ENCODE measurements at places on chromosomes 2 and 18.

DNA sequence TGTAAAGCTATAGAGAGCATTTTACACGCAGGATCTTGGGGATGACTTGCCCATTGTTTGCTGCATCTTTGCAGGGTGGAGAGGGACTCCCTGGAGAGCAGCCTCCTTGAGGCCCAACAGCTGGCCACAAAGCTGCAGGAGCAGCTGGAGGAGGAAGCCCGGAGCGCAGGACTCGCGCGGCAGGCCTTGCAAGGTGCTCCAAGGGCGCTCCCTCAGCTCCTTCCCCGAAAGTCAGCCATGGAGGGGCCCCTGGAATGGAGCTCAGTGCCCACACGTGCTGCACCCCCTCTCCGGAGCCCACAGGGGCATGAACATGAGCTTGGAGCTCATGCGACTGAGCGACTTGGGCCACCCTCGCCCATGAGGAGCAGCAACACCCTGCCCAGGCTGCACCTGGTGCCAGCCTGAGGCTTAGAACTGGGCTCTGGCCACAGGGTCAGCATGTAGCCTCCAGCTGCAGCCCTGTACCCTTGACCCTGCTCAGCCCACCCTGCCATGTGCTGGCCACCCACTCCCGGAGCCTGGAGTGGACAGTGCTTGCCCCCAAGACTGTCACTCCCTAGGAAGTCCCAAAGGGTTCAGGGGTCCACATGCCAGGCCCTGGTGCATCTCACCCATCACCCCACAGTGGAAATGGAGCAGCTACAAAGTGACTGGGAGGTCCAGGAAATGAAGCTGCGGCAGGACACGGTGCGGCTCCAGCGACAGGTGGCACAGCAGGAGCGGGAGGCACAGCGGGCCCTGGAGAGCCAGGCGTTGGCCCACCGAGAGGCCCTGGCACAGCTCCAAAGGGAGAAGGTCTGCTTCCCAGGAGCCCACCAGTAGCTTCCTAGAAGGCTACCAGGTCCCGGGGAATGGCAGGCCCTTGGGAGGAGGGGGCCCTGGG, 43.0 kb downstream of the CROCC2 start:
- no peak for DNase-seq

DNA sequence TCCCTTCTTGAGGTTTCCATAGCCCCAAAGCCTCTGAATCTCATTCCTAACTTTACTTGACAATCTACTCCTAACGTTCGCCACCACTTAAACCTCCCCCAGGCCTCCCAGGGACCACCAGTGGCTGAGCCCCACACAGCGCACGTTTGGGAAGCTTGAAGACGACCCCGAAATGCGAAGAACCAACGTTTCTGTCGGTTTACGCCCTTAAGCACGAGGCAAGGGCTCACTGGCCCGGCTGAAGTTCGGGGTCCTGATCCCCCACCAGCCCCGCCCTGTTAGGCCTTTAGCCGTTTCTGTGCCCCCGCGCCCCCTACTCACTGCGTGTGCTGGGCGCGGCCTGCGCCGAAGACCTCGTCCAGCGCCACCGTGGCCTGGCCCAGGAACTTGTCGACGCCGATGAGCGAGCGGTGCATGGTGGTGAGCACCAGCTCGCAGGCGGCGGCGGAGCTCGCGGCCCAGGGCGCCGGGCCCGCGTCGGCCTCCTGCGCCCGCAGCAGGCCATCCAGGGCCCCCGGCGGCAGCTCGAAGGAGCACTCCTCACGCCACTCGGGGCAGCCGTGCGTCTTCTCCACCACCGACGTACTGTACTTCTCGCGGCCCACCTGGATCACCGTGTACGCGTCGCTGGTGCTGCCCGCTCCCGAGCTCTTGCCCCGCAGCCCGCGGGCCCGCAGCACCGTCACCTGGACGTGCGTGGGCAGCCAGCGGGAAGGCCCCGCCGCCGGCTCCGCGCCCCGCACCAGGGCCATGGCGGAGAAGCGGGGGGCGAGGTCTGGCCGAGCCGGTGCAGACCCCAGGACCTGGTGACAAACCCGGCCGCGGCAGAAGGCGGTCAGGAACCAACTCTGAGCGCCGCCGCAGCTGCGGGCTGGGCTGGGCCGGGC, 479 bp downstream of the RAB11FIP5 start:
- DNase-seq = peak; percentile 44

GRCh38 chr18:74534981-74535649, 815 bp downstream of the CNDP1 start:
- no peak for DNase-seq

- DNase-seq = peak; percentile 31
Observed at GRCh38 chr2:227703961-227704360, 13.9 kb downstream of the SLC19A3 start.

DNA sequence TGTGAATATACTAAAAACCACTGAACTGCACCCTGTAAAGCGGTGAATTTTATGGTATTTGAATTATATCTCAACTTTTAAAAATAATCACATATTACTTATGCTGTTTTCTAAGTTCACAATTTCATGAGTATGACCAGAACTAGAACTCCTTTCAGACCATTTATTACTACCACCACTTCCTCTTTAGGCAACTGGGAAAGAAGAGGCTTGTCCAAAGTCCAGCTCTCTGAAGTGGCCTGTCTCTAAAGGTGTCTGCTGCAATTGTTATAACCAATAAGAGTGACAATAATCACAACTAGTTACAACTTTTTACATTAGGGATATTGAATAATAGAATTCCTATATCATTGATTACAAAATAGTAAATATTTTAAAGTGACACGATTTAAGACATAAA, 267.9 kb upstream of the PIK3C3 start:
- no peak for DNase-seq

DNA sequence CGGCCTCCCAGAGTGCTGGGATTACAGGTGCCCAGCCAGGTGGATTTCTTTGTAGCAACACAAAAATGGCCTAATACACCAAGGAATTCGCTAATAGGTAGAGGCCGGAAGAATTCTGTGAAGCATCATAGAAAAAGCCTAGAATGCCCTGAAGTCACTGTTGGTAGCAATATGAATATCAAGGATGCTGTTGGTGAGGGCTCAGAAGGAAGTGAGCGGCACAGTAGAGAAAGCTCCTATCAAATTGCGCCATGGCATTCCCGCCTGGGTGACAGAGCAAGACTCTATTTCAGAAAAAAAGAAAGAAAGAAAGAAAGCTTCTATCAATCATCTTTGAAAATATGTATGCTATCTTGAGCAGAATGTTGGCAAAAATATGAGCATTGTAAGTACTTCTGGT, 23.8 kb downstream of the GALNT5 start:
- no peak for DNase-seq

DNA sequence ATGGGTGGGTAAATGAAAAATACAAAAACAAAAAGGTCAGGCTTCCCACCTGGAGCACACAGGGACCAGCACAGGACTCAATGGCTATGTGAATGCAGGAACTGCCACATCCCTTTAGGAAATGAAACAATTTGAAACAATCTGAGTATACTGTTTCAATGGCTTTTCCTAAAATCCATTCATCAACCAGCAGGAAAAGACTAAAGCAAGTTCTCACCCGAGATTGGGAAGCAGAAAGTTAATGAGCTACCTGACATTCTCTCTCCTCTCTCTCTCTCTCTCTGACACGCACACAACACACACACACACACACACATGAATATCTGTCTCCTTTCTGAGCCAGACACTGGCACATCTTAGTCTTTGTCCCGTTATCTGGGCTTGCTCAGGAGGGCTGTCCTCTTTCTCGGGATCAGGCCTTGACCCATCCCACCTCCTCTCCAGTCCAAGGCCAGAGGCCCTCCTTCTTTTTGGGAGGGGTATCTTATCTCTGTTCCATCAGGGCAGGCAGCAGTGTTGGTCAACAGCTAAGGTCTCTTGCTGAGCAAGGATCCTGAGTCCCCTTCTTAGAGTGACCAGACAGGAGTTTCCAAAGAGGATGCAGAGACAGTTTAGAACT, 11.6 kb upstream of the LRRFIP1 start:
- DNase-seq = no peak

DNA sequence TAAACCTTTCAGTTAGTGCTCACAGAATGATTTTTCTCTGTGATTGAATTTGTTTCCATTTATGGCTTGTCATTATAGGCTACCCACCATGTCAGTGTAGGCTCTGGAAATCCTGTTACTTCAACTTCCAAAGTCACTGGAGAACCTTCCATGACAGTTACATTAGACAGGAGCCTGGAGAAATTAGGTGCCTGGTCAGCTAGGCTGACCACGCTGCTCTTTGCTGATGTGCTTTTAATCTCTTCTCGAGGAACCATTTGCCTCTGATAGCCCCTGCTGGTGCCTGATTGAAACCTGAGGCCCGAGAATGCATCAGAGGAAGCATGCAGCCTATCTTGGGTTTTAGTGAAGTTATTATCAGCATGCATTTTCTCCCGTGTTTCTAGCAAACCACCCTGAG, 29.6 kb upstream of the TTN start:
- no peak for DNase-seq

DNA sequence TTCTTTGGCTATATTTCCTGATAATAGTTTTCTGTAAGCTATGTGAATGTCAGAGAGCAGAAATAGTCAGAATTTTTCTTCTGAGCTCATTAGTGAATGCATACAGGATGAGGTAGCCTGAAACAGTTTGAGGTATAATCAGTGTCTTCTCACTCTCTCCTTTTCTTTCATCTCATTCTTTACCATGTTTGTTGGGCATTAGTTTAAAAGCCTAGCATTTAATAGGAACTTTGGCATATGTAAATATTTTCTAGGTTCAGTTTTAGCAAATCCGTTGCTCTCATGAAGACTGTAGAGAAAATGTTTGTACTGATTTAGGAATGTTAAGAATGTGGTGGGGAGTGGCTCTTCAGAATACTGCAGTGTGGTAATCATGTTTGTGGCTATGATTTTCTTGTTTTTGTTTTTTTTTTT, 119.4 kb downstream of the PARD3B start:
- DNase-seq = peak; percentile 83

- no peak for DNase-seq
Observed at GRCh38 chr18:12844391-12844790, 39.6 kb downstream of the PTPN2 start.

DNA sequence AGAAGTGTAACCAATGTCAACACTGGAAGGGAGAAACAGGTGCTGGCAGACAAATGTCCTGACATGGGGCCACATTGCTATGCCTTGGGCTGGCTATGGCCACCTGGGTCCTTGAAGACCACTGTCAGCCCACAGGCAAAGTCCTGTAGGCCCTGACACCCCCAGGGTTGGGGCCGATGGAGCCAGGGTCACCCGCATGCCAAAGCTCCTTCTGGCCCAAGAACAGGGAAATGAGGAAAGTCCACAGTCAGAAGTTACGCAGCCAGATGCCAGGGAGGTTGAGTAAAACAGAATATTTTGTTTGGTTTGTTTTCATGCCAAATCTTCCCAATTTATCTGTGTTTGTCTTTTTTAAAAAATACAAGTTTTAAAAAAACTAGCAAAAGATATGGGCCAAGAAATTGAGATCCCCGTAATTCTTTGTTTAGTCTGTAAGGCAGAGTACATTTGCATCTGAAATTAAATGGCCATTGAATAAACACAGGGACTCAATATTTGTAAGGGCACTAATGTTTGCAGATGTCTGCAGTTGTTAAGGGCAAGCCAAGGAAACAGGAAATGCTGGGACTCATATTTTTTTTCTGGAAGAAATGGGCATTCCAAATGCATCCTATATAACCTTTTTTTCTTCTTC, 186.4 kb downstream of the FAM210A start:
- DNase-seq = no peak

- peak; percentile 84 for DNase-seq
Observed at GRCh38 chr2:33373986-33374385, 102.5 kb upstream of the RASGRP3 start.

- DNase-seq = no peak
Observed at GRCh38 chr18:79942211-79942610, 9.2 kb downstream of the SLC66A2 start.

DNA sequence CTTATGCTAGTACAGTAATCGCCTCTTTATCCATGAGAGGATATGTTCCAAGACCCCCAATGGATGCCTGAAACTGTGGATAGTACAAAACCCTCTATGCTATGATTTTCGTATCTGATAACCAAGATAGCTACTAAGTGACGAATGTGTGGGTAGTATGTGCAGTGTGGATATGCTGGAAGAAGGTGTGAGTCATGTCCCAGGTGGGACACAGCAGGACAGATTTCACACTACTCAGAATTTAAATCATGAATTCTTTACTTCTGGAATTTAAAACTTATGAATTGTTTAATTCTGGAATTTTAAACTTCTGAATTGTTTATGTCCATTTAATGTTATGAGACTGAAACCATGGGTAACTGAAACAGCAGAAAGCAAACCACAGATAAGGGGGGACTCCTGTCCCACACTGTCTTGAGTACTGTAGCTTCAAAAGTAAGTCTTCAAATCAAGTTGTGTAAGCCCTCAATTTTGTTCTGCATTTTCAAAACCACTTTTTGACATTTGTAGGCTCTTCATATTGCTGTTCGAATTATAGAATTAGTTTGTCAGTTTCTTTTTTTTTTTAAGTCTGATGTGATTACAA, 116.0 kb downstream of the LTBP1 start:
- DNase-seq = peak; percentile 10

DNA sequence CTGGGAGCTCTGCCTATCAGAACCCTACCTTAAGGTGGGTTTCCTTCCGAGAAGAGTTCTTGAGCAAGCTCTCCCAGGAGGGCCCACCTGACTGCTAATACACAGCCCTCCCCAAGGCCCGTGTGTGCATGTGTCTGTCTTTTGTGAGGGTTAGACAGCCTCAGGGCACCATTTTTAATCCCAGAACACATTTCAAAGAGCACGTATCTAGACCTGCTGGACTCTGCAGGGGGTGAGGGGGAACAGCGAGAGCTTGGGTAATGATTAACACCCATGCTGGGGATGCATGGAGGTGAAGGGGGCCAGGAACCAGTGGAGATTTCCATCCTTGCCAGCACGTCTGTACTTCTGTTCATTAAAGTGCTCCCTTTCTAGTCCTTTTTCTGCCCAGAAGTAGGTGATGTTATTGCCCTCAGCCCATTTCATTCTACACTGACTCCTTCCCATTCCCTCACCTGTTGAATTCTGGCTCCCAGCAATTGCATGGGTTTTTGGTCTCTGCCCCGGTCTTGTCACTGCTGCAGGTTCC, 6.5 kb downstream of the TMEM37 start:
- DNase-seq = no peak

DNA sequence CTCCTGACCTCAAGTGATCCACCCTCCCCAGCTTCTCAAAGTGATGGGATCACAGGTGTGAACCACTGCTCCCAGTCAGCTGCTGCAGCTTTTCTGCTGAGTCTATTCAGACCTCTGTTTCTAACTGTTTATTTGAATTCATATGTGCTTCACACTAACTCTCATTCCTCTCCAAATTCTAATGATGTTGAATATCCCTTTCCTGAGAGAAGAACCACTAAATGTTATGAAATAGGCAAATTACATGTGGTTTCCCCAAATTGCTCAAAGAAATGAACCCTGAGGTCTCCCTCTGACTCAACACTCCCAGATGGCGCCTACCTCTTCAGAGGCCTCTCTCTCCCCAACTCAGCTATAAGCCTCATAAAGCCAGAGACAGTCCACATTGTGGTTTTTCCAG, 98.6 kb downstream of the IRS1 start:
- DNase-seq = peak; percentile 74

- DNase-seq = no peak
Observed at GRCh38 chr2:221680548-221680947, 108.4 kb upstream of the EPHA4 start.

GRCh38 chr2:15889442-15890123, 50.8 kb upstream of the MYCN start:
- no peak for DNase-seq
